Activated CD8-positive, alpha-beta memory T cell treated with anti-CD3 and anti-CD28 coated beads for 4 hours (primary cell): ENCODE measurements at places on chromosomes 2 and 18.

- DNase-seq, result no peak
These were observed 77.1 kb upstream of the RAPH1 start for GRCh38 chr2:203612246-203612645.

DNA sequence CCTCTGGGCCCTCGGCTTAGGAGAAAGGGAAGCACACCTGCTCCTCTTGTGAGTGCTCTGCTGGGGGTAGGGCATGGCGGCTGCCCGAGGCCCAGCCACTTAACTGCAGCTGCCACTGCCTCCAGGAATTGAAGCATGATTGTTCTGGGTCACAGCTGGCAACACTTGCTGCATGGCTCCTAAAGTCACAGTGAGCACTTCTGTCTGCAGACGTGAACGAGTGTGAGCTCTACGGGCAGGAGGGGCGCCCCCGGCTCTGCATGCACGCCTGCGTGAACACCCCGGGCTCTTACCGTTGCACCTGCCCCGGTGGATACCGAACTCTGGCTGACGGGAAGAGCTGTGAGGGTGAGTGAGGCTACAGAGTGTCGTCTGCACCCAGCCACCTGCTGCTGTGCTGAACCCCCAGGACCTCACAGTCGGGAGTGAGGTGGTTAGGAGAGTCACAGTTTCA, 44.4 kb downstream of the FBLN7 start:
- DNase-seq, result no peak

DNA sequence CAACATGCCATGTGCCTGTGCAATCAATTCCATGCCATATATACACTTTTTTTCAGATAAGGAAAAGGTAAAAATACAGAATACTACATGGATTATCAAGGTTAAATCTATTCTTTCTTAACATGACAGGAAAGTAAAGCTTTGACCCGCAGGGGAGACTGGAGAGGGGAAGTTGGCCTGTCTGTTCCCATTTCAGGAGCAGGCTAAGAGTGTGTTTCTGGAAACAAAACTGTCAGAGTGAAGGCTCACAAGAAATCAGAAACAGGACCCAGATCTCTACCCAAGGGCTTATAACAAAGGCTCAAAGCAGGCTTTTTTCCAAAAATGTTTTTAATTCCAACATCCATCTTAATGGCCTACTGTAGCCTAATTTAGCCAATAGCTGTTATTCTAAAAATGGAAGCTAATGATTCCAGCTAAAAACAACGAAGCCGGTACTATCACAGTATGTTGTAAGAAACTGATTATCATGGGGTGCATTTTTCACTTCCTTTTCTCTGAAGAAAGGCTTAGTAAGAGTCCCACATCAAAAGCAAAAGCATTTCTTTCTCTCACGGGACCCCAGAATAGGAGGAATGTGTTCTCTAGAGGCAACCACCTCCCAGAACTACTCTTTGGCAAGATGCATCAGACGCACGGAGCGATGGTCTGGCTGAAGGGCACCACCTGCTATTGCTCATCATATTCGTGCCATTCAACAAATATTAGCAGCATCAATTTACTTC, 41.4 kb downstream of the FECH start:
- DNase-seq, result no peak

DNA sequence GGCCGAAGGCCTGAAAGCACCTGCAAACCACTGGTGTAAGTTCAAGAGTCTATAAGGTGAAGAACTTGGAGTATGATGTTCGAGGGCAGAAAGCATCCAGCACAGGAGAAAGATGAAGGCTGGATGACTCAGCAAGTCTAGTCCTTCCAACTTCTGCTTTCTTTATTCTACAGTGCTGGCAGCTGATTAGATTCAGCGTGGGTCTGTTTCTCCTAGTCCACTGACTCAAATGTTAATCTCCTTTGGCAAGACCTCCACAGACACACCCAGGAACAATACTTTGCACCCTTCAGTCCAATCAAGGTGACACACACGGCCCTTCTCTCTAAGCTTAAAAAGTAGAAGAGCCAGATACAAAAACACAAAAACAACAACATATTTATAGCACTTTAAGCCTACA, 43.4 kb downstream of the NMS start:
- no peak for DNase-seq

DNA sequence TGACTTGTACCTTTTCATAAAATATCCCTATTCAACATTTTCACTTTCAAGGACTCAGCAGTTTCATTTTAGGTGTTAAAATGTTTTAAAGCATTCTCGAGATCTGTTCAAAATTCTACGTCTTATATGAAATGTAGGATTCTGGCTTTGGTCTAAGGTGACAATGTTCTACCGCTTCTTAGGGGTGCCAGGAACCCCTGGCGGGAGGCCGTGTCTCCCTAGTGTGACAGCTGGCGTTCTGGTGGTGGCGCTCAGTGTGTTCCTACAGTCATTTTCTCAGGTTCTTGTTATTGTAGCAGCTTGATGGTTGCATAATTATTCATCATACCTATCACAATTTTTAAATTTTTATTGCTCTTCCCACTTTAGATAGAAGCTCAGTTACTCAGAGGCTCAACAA, 204.6 kb downstream of the AGAP1 start:
- DNase-seq, result no peak

- DNase-seq, result no peak
These were observed 881 bp downstream of the PIKFYVE start for GRCh38 chr2:208266936-208267335.

DNA sequence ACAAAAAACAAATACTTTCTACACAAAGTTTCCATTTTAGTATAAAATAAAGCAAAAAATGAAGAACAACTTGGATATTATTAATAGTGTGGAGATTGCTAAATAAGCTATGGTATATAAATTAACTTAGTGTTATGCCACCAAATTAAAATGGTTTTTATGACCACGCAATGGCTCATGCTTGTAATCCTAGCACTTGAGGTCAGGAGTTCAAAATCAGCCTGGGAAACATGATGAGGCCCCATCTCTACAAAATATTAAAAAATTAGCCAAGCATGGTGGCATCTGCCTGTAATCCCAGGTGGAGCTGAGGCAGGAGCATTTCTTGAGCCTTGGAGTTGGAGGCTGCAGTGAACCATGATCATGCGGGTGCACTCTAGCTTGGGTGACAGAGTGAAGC, 108.8 kb downstream of the SH3RF3 start:
- DNase-seq, result no peak

DNA sequence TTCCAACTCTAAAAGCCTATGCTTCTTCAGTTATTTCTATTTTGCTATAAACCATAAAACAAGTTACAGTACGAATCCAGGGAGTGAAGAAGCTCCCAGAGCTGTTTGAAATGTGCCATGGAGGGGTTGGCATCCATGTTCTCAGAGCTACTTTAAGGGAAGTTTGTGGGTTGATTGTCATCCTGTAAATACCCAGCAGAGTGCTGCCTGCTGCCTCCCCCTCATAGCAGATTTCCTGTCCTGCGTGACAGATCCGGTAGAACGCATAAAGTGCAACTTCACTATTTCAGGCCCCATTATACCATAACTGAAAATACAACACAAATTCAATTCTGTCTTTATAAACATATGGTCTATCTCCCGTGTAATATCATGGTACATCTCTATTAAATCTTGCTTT, 114.4 kb downstream of the CTNNA2 start:
- no peak for DNase-seq

- no peak for DNase-seq
These were observed 321.9 kb upstream of the PKDCC start for GRCh38 chr2:41725901-41726300.
